ENCODE measurements at places on chromosomes 12 and 14.

GRCh38 chr14:95611293-95611880 lies 74.8 kb upstream of the TCL1B start:
- DNase-seq: no peak

DNA sequence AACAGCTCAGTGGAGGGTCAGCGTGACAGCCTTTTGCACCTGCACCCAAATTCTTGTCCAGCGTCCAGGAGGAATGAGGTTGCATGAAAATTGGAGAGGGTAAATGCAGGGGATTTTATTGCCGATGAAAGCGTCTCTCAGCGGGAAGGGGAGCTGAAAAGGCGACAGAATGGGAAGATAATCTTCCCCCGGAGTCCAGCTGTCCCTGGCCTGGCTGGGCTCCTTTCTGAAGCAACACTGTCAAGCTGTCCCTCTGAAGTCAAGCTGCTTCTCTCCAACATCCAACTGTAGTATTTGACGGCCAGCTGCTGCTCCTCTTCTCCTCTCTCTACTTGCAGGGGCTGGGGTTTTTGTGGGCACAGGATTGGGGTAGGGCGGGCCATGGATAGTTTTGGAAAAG lies 32.7 kb downstream of the NOPCHAP1 start:
- DNase-seq: no peak

- DNase-seq: no peak
Measured at GRCh38 chr12:109182041-109182839, 65.9 kb downstream of the ACACB start.

GRCh38 chr14:104432611-104433231 lies 146.8 kb upstream of the C14orf180 start:
- DNase-seq: no peak

- DNase-seq: no peak
Measured at GRCh38 chr12:62297321-62297720, 37.1 kb downstream of the USP15 start.

- no peak for DNase-seq
Measured at GRCh38 chr14:26370115-26370514, 227.7 kb downstream of the NOVA1 start.

DNA sequence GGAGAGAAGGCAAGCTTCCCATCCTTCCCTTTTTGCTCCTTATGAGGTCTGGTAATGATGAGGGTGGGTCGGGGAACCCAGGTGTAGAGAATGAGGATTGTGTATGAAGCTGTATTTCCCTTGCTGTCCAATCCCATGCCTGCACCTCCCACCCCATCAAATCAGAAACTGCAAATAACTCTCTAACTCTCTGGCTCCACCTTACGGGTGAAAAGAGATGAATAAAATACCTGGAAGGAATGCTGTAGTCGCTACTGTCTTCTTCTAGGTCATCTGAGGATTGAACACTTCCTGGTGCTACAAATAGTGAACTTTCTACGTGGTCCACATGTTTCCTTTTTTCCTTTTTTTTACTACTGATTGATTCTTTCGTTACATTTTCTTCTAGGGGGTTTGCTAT lies 38.9 kb upstream of the DICER1 start:
- no peak for DNase-seq

GRCh38 chr12:41802803-41803202 lies 341.9 kb downstream of the GXYLT1 start:
- no peak for DNase-seq

- no peak for DNase-seq
Measured at GRCh38 chr14:48193893-48194292, 518.5 kb upstream of the MDGA2 start.

DNA sequence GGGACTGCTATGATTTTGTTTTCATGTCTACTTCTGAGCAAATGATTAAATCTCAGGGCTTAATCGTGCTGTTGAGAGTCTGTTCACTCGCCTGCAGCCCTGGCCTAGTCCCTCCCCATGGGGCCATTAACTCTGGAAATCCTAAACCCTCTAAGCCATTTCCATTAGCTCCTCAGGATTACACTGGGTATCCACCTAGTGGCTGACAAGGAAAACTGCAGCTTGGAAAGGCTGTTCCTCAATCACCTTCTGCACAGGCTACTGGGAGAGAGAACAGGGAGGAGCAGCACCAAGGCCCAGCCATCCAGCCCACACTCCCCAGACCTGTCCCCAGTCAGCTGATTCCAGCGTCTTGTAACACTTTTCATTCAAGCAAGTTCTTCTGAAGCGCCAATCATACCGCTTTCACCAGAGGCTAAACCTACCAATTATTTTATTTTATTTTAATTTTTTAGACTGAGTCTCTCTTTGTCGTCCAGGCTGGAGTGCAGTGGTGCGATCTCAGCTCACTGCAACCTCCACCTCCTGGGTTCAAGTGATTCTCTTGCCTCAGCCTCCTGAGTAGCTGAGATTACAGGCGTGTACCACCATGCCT lies 48.7 kb downstream of the NEUROD4 start:
- peak; percentile 38 for DNase-seq

GRCh38 chr12:6278439-6279255 lies 31.8 kb upstream of the PLEKHG6 start:
- DNase-seq: peak; percentile 77

DNA sequence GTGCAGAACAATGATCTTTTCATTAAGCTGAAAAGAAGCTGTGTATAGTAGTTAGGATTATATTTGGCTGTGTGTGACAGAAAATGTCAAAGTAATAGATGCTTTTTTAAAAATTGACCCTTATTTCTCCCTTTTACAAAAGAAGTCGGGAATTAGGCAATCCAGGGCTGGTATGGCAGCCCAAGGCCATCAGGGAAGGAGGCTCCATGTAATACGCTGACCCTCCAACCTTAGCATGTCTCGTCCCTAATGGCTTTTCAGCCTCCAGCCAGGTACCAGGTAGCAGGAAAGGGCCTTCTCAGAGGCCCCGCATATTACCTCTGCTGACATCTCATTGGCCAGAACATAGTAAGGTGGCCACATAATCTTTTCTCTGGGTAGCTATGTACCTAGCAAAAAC lies 79.7 kb downstream of the VCPKMT start:
- no peak for DNase-seq

DNA sequence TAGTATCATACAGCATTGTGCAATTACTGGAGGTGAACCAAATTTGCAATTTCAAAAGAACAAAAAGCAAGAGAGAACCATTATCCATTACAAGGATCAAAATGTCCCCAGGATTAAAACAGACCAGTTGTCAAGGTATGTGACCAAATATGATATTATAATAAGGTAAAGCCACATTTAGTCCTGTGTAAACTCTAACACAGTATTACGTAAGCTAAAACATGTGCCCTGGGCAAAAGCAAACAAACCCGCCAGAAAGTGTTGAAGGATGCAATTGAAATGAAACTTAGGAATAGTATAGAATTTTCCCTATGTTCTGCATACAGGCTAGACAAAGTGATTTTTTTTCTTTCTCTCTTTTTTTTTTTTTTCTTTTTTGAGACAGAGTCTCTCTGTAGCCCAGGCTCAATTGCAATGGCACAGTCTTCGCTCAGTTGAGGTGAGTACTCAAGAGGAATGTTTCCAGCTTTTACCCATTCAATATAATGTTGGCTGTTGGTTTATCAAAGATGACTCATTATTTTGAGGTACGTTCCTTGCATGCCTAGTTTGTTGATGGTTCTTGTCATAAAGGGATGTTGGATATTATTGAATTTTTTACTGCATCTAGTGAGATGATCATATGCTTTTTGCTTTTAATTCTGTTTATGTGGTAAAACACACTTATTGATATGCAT lies 137.1 kb upstream of the FOXG1 start:
- DNase-seq: no peak

- peak; percentile 29 for DNase-seq
Measured at GRCh38 chr14:61326847-61327246, 5.5 kb downstream of the PRKCH start.

DNA sequence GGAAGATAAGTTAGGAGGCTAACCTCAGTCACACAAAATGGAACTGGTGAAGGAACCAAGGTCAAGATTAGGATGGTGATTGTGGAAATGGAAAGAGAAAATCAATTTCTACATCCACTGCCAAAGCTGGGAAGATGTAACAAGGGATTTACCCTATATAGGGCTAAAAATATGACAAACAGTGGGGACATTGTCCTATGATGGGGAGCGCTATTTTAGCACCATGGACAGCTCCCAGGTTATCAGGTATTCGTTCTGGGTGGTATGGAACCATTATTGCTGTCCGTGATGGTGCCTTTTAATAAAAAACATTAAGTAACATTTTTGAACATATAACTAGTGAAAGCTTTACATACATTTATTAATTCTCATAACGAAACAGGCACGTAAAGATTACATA lies 124.0 kb downstream of the NDUFA12 start:
- no peak for DNase-seq

GRCh38 chr12:51012570-51013236 lies 13.5 kb downstream of the SLC11A2 start:
- DNase-seq: no peak

DNA sequence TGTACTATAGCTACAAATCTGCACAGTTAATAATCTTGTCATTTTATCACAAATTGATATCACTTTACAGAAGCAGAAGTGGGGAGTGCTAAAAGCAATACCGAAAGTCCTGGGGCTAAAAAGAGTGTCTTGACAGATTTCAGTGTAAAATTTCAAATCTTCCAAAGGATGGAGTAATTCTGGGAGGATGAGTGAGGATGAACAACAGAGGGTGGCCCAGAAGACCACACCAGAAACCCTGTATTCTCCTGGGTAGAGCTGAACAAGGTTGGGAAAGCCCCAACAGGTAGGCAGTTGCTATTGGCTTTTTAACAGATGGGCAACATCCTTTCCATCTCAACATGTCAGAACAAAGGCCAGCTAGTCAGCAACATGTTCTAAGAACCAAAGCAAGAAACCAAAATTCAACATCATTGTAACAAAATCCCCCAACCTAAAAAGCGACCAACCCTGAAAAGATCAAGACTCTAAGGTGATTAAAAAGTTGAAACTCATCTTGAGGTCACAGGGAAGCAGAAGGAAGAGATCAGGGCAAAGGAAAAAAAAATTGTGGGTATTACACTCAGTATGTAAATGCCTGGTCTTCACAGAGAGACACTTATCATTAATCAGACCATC lies 38.8 kb downstream of the CBX5 start:
- DNase-seq: no peak

DNA sequence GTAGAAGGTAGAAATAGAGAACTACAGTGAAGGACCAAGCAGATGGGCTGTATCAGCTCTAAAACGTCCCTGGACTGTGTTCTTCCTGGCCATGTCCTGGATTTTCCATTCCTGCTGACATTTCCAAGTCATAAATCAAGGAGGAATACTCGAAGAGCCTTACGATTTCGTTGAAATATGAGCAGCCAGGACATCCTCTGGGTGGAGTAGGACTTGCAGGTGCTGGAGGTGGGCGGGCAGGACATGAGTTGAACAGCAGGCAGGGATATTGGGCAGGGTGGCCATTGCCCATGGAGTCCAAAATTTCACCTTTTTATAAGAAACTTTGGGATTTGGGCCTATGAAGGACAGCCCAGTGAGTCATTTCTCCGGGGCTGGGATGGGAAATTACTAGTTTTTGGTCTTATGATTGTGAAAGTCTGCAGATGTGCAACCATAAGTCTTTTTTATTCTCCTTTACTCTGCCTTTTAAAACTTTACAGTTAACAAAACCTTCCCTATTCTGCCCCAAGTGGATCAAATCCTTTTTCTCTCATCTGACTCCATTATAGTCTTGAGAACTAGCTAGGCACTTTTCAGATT lies 88.8 kb downstream of the TMX1 start:
- no peak for DNase-seq

- DNase-seq: no peak
Measured at GRCh38 chr12:131827961-131828534, at the start of gene MMP17. Gene MMP17, plus strand, starts transcription at chr12:131828393. Its CDS starts 102 bp downstream, at chr12:131828495.

DNA sequence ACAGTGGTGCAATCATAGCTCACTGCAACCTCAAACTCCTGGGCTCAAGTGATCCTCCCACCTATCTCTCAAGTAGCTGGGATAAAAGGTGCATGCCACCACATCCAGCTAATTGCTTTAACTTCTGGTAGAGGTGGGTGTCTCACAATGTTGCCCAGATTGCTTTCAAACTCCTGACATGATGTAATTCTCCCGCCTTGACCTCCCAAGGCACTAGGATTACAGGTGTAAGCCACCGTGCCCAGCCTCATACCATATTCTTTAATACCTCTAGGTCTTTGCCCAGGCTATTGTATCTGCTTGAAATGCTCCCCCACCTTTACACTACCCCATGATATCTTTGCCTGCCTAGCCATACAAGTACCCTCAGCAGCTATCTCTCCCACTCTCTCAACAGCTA lies 11.3 kb downstream of the R3HDM2 start:
- DNase-seq: no peak

DNA sequence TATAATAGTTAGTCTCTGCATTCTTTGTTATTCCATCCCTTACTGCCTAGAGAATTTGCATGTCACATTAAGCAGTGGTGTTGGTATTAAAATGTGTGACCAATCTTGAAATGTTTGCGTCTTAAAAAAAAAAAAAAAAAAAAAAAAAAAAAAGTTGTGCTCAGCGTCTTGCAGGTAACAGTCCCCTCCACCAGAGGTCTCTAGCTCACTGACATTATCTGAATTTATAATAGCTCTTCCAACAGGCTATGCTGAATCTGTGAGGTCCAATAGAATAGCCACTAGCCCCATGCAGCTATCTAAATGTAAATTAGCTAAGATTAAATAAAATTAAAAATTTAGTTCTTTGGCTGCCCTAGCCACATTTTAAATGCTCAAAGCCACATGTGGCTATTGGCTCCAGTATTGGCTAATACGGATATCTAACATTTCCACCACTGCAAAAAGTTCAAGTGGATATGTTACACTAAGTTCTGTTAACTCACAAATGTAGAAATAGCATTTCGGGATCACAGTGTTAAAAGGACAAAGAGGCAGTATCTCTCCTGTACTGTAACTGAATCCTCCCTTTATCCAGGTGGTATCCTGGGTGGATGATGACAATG lies 28.7 kb downstream of the NKX2-8 start:
- DNase-seq: no peak

DNA sequence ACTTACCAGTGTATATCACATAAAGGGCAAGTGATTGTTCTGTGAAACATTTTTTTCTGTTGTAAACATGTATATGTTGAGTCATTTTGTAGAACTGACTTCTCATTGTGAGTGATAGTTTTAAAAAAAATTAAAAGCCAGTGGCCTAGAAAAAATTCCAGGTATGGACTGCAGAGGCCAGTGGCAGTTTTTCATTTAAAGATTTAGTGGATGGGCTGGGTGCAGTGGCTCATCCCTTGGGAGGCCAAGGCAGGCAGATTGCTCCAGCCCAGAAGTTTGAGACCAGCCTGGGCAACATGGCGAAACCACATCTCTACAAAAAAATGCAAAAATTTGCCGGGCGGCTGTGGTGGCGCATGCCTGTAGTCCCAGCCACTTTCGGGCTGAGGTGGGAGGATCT lies 84.7 kb upstream of the MDM1 start:
- no peak for DNase-seq

GRCh38 chr14:99273766-99274345 lies 1.9 kb upstream of the BCL11B start:
- DNase-seq: no peak

DNA sequence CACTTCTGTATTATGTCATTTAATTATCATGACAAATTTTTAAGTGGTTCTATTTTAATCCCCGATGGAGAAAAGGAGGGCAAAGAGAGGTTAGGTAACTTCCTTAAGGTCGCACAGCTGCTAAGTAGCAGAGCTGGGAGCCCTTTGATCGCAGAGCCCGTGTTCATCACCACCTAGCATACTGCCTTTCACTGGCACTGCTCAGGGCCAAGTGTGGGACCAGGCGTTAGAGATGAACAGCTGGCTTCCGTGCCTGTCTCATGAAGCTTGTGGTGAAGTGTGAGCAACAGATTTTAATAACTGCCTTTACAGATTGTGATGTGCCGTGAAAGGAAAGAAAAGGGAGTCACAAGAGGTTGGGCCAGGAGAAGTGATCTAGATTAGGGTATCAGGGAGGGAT lies 273.6 kb downstream of the AKAP6 start:
- DNase-seq: no peak

All from GDM1 (cell line).